ENCODE measurements at places on chromosomes 6 and 20. TPM values are rescaled to one million over a fixed set of nuclear protein-coding genes. Genes with fewer than 3 reads are reported as not detected.

- DNase-seq = no peak
Measured at GRCh38 chr6:7879043-7879442, 31.5 kb downstream of the TXNDC5 start.

- DNase-seq = peak; percentile 9
Measured at GRCh38 chr6:150813993-150814359, 51.5 kb upstream of the MTHFD1L start.

- no peak for DNase-seq
Measured at GRCh38 chr20:12435268-12435667, 517.6 kb downstream of the BTBD3 start.

The EYA4 gene
- not detected for total RNA-seq
